ENCODE measurements at places on chromosomes 3 and 15.

- DNase-seq, result no peak
Measured at GRCh38 chr3:62602987-62603386, 229.6 kb upstream of the FEZF2 start.

GRCh38 chr3:176623468-176624150 lies 573.7 kb downstream of the TBL1XR1 start:
- DNase-seq, result no peak

- peak; percentile 82 for DNase-seq
Measured at GRCh38 chr3:50050361-50050760, 38.4 kb upstream of the RBM5 start.

GRCh38 chr3:150653110-150653561 lies 50.0 kb downstream of the SELENOT start:
- no peak for DNase-seq

GRCh38 chr3:127224118-127224517 lies 31.2 kb downstream of the PRR23E start:
- DNase-seq, result no peak

DNA sequence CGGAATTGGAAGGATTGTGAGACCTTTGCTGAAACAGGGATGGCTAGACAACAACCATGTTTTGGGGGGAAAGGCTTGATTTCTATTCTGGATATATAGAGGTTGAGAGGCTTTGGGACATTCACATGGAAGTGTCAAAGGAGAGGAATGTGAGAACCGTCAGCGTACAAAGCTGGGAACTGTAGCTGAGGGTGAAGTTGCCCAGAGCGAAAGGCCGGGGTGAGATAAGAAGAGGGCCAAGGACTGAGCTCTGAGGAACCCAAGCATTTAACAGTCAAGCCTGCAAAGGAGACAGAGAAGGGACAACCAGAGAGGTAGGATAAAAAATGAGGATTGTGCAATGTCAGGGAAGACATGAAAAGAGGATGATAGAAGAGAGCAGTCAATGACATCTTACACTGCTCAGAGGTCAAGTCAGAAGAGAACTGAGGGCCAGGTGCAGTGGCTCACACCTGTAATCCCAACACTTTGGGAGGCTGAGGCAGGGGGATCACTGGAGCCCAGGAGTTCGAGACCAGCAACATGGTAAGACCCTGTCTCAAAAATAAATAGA lies 41.5 kb upstream of the RAF1 start:
- DNase-seq, result no peak

GRCh38 chr3:108312656-108313055 lies 16.3 kb downstream of the HHLA2 start:
- DNase-seq, result no peak

GRCh38 chr15:43514241-43515057 lies 3.0 kb upstream of the MAP1A start:
- DNase-seq, result no peak

GRCh38 chr3:96324087-96324486 lies 490.3 kb upstream of the EPHA6 start:
- no peak for DNase-seq

- DNase-seq, result peak; percentile 51
Measured at GRCh38 chr3:73508330-73508954, 116.3 kb downstream of the PDZRN3 start.

GRCh38 chr3:8780279-8780678 lies 10.9 kb upstream of the OXTR start:
- DNase-seq, result no peak

DNA sequence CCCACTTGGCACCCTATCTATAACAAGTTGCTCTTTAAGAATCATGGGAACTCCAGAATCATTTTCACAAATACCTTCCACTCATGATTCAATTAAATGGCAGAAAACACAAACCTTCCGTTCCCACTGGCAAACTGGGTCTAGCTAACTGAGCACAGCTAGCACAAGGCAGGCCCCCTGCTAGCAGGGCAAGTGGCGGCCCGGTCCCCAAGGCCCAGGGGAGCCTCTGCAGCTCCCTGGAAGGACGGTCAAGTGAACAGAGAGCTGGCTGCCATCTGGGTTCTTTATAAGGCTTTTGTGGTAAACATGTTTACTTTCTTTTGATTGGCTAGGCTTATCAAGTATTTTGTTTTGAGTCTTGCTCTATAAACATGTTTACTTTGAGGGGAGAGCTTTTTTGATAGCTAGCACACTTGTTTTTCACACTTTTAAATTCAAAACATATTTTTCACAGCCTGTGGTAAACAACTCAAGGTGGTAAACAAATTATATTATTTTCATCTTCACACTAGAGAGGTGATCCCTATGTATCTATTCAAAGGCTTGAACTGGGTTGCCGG lies 81.4 kb downstream of the FOXP1 start:
- no peak for DNase-seq

GRCh38 chr3:52070724-52071621 lies 14.6 kb upstream of the DUSP7 start:
- no peak for DNase-seq

DNA sequence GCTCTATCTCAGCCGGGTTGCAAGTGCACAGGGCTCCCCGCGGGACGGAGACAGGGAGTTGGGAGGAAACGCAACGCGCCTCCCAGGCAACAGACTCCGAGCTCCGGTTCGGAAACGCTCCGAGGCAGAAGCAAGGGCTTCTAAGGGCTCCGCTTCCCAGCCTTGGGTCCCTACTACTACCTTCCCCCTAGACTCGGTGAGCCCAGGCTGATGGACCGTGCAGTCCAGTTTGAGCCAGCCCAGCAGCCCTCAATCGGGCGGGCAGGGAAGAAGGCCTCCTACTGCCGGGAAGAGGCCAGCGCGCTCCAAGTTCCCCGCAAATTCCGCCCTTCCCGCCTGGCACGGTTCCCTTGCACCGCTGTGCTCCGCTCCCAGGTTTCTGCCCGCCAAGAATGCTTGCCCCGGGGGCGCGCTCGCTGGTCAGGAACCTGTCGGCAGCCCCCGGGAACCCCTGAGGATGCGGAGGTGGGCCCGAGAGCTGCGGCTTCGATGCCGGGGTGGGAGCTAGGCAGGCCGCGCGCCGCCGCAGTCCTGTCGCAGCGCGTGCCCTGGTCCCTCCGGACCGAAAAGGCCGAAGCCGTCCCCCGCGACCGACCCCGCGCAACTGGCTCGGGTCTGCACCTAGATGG lies 728 bp downstream of the TRANK1 start:
- DNase-seq, result no peak

GRCh38 chr3:25293736-25294135 lies 134.3 kb upstream of the RARB start:
- no peak for DNase-seq

DNA sequence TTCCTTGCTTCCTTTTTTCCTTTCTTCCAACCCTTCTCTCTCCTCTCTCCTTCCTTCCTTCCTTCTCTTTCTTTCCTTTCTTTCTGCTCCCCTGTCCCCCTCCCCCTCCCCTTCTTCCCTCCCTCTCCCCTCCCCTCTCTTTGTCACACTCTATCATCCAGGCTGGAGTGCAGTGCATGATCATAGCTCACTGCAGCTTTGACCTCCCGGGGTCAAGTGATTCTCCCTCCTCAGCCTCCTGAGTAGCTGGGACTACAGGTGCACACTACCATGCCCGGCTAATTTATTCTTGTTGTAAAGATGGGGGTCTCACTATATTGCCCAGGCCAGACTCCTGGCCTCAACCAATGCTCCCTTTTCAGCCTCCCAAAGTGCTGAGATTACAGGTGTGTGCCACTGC lies 18.7 kb downstream of the NFKBIZ start:
- no peak for DNase-seq

GRCh38 chr3:31277582-31277981 lies 255.1 kb upstream of the STT3B start:
- DNase-seq, result no peak

DNA sequence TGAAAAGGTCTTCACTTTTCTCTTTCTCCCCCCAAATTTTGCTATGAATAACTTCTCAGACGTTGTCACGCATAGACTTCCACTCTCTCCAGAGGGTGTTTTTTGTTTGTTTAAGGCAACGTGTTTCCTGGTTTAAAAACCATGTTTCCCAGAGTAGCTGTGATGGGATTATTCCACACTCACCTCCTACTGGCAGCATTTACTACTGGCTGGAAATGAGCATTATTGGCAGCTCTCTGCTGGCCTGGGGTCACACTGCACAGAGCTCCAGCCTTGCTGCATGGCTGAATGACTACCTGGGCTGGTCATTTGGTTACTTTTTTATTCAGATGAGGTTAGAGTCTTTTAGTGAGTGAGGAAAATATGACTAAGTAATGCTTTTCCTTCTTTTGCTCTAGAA lies 65.2 kb downstream of the RARB start:
- DNase-seq, result no peak

GRCh38 chr15:79179108-79179561 lies 88.6 kb upstream of the RASGRF1 start:
- no peak for DNase-seq

DNA sequence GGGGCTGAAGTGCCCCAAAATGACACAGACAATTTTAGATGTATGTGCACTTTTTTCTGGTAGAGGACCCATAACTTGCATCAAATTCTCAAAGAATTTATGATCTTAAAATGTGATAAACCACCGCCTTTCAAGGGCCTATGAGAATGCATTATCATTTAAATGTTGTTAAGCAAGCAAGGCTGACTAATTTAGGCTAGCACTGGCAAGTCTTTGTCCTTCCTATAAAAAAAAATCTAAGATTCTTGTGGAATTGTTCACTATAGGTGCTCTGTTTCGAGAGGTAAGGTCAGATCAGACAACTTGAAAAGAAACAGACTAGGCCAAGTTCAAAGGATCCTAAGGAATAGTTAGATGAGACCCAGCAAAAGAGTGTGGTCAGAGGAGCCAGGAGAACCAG lies 128.9 kb upstream of the PHLDB2 start:
- no peak for DNase-seq

DNA sequence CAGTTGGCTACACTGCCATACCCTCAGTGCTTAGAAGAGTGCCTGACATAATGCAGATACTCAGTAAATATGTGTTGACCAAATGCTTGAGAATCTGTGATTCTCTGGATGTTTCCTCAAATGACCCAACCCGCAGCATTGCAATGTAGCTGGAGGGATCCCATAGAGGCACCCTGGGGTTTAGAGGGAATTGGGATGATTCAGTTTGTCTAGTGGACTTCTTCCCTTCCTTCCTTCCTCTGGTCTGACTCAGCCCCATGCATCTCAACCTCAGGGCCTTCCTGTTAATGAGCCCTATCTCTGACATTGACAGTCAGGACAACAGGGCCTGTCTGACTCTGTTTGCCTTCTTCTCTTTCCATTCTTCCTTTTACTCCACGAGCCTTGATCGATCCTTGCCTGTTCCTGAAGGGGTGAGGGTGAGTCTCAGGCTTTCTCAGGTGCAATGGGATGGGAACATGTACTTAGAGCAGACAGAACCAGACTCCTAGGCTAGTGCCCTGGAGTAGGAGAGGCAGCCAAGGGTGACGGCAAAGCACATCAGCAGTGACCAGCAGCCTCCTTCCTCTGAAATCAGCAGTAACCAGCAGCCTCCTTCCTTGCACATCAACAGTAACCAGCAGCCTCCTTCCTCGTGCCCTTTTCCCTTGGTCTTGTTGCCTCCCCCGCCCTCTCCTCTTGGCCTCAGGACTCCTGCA lies 78.2 kb downstream of the DGKG start:
- DNase-seq, result no peak

GRCh38 chr15:48992545-48992944 lies 28.8 kb upstream of the SHC4 start:
- no peak for DNase-seq

DNA sequence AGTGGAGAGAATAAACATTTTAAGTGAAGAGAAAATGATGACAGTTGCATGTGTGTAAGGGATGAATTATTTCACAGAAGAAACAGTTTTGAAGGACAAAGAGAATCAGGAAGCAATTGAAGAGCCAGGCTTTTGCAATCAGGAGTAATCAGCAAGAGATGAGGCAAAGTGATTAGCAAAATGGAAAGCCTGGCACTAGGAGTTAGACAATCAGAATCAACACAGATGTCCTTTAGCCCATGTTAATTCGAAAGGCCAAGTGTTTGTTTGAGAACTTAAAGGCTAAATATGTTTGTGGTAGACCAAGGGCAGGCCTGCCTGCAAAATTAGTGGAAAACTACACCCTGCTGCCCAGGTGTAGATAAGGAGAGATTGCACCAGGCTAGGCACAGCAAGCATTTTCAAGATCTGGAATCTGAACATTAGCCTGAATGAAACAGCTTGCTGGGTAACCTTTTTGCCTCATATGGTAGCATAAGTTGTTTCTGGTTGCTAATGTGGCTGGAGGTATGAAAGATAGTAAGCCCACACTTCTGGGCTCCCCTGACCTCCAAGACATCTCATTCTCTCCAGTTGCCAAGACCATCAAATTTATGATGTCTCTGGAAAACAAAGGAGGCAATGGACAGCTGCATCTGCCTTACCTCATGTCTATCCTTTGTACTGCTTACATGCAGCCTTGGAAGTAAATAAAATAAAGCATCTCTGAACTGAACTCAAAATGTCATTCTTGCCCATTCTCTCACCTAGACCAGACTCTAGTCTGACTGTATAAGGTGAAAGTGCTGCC lies 22.0 kb upstream of the LEKR1 start:
- no peak for DNase-seq

- DNase-seq, result no peak
Measured at GRCh38 chr15:27133249-27133648, 162.3 kb downstream of the GABRG3 start.

DNA sequence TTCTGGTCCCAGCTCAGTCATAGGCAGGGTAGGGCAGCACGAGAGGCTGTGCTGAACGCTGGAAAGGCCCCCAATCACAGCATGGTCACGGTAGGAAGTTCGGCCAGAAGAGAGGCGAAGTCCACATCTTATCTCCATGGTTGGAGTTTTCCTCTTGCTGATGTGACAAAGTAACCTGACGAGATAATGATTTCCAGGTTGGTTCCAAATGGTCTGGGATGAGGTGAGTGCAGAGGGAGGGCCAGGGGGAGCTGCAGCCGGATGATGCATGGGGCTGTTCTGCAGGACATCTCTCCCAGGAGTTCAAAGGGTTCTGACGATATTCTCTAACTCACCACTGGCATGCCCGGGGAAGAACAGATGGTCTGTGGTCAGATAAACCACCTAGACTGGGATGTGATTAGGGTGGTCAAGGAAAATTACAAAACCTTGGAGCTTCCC lies 83.2 kb upstream of the WNT5A start:
- DNase-seq, result no peak

DNA sequence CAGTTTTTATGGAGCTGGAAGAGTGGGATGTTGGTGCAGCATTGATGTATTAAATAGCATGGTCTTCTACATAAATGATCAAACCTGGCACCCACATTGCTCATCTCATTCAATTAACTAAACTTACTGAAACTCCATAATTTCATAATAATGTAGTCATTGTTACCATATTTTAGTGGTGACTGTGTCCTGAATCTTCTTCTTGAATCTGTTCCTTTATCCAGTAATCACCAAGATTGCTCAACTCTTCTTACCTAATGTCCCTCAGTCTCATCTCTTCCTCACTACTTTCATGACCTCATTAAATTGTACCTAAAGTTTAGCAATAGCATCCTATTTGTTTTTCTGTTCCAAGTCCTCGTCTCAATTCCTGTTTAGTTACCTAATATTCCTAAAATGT lies 69.8 kb downstream of the FGF7 start:
- no peak for DNase-seq

DNA sequence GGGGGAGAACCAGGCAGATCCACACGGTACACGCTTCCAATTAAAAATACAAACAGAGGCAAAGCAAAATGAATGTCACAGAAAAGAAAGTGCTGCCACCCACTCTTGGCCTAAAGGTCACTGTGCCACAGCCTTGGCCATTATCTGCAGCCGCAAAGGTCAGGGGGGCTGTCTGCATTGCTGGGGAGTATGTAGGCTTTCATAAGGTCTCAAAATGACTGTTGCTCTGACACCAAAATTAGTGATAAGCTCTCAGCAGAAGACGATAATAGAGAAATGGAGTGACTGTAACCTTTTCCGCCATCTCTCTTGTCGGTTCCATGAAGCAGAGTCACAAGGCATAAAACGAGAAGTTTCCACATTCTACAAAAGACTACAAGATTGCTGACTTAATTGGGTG lies 374.2 kb upstream of the ICE2 start:
- no peak for DNase-seq

Measured in NCI-H1048 (cell line).